ENCODE measurements at places on chromosomes 6 and 20.

DNA sequence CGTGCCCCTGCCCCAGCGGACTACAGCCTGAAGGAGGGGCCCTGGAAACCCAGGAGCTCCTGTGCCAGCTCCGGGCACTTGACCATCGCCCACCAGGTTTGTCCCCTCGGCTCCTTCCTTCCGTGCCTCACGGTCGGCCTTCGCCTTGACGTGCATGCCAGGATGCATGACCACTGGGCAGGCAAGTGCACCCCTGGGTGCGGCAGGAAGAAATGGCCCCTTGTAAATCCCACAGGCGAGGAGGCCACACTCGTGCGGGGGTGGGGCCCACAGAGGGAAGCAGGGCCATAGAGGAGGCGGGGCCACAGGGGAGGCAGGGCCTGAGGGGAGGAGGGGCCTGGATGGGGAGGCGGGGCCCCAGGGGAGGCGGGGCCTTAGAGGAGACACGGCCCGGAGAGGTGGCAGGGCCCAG is 81.7 kb downstream of the YTHDF1 start:
- DNase-seq: no peak

- no peak for DNase-seq
Observed at GRCh38 chr20:31872406-31872805, 2.0 kb downstream of the TTLL9 start.

DNA sequence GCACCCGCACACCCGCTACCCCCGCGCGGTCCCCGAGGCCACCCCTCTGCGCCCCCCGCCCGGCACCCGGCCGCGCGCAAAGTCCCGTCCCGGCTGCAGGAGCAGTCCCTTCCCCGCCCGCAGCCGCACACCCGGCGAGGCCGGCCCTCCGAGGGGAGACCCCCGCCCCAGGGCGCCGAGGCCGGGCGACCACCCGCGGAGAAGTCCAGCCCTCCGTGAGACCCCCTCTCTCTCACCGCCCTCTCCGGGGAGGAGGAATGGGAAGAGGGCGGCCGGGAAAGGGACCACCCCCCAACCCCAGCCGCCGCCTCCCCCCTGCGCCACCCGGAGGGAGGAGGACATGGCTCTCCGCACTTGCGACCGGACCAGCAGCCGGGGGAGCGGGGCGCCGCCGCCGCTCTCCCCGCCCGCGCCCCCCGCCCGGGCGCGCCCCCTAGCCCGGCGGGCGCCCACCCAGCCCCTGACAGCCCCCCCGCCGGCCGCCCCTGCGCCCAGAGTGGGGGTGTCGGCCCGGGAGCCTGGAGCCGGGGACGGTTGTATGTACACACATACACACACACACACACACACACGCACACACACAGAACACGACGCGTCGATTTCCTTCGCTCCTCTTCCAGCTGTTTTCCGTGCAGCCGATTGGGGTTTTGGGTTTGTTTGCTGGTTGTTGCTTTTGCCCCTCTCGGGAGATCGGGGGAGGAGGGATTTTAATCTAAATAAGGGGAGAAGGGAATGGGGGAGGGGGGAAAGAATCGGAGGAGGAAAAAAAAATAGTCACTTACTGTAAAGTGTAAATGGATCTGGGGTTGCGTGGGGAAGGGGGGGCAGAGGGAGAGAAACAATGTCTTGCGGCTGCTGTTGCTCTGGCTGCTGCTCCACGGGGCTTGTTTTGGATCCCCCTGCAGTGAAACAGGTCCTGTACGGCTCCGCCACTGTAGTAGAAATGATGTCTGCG is at the start of gene ATXN1:
ATXN1 (minus strand) TSS at position 945 of the 955 bp plus-strand sequence.
- no peak for DNase-seq

DNA sequence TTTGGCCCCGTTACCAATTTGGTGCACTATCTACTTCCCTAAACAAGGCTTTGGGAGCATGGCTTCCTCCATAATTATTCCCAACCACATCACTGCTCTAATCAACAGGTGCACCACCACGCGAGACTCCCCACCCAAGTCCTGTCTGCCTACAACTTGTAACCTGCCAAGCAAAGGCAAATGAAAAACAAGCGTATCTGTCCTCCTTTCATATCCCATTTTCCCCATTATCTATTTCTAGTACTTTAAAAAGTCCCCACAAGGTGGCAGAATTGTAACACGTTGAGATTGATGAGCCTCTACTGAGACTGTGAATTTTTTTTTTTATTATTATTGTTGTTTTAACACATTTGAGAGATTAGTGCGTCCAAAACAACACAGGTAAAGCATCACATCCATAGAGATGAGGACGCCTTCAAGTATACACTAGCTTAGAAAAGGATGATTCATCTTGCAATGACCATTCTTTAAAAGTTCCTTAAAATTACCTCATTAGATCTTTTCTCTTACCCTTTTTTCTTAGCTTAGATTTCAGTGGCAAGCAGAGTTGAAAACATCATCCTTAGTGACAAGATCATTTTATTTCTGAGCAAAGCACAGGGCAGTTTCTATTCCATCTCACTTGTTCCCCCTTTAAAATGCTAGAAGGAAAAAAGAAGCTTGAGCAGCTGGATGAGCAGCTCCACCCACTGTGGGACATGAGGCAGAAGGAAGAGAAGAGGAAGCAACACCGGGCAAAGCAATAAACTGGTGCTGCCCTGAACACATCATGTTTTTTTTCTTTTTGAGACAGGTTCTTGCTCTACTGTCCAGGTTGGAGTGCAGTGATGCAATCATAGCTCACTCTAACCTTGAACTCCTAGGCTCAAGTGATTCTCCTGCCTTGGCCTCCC is 210.8 kb downstream of the ARHGAP18 start:
- peak; percentile 79 for DNase-seq

- no peak for DNase-seq
Observed at GRCh38 chr6:127289934-127290333, 23.3 kb downstream of the RNF146 start.

- DNase-seq: no peak
Observed at GRCh38 chr6:169189182-169189581, 64.5 kb downstream of the THBS2 start.

GRCh38 chr6:136886091-136886490 is 36.0 kb upstream of the SLC35D3 start:
- DNase-seq: peak; percentile 7

DNA sequence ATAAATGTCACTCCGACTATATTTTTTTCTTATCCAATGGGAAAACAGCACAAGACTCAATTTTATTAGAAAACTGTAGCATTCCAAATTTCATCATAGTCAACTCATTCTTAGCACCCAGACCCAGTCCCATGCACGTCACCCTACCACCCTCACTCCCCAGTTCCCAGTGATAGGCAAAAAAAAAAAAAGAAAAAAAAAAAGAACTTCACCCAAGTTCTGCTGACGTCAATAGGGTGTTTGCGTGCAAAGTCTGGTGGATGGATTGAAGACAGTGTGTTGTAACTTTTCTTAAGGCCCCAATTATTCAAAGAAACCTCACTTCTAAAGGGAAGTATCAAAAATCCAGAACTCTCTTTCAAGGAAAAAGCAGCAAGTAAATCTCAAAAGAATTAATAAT is 213.9 kb upstream of the PRDM1 start:
- no peak for DNase-seq

- no peak for DNase-seq
Observed at GRCh38 chr6:52183131-52183713, 3.0 kb upstream of the IL17A start.

GRCh38 chr20:51661609-51662178 is 106.5 kb downstream of the ATP9A start:
- DNase-seq: peak; percentile 88

GRCh38 chr20:45949542-45950329 is 15.3 kb downstream of the PCIF1 start:
- DNase-seq: no peak

- peak; percentile 33 for DNase-seq
Observed at GRCh38 chr6:2103765-2104523, 141.5 kb downstream of the GMDS start.

GRCh38 chr6:97077380-97077779 is 152.9 kb downstream of the KLHL32 start:
- no peak for DNase-seq

DNA sequence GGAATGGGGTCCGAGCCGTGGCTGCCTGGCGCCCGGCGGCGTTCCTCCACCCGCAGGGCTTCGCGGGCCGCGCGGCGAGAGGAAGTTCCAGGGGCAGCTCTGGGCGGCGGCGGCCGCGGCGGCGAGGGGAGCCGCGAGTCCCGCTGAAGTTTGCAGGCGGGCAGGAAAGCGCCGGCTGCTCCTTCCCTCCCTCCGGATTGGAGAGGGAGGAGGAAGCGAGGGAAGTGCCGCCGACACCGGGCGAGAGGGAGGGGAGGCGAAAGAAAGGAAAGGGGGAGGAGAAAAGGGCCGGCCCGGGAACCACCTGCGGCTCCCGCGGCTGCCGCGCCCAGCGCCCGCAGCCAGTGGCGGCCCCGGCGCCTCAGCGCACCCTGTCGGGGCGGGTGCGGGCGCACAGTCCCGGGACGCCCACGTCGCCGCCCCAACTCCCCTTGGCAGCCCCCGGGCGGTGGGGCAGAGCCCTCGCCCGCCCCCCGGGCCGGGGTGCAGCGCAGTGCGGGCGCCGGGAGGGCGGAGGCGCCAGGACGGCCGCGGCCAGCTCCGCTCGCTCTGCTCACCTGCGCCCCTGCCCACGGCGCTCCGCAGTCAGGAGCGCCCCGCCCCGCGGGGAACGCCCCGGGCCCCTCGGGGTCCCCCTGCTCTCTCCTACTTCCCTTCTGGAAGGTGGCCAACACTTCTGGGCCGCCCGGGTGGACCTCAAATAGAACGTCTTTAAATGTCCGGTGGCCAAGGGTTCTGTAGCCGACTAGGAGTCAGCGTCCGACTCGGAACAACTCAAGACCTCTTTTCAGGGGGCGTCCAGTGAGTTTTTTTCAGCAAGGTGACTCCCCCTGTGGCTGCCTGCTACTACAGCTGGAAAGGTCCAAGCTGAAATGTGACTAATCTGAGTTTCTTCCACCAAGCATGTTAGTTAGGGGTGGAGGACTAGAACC is 80.3 kb upstream of the CCDC28A start:
- DNase-seq: peak; percentile 21

DNA sequence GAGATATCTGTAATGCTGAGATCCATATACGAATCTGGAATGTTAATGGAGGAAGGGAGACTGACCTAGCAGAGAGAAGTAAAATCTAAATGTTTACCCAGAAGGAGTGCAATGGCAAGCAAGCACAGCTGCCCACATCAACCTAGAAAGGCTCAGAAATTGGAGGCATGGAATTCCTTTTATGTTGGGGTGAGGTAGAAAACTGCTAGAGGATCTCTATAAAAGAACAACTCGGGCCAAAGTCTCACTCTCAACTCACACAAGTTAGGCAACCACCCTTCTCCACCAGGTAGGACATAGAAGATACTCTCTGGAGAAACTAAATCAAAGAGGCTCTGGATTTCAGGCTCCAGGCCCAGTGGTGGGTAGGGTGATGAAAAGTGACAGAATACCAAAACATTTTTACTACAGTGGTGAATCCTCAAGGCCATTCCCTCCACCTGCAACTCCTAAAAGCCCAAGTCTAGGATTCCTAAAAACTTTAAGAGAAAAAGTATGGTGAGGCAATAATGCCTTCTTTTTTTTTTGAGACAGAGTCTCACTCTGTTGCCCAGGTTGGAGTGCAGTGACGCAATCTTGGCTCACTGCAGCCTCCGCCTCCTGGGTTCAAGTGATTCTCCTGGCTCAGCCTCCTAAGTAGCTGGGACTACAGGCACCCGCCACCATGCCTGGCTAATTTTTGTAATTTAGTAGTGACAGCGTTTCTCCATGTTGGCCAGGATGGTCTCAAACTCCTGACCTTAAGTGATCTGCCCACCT is 9.5 kb upstream of the ADGRG6 start:
- DNase-seq: no peak

DNA sequence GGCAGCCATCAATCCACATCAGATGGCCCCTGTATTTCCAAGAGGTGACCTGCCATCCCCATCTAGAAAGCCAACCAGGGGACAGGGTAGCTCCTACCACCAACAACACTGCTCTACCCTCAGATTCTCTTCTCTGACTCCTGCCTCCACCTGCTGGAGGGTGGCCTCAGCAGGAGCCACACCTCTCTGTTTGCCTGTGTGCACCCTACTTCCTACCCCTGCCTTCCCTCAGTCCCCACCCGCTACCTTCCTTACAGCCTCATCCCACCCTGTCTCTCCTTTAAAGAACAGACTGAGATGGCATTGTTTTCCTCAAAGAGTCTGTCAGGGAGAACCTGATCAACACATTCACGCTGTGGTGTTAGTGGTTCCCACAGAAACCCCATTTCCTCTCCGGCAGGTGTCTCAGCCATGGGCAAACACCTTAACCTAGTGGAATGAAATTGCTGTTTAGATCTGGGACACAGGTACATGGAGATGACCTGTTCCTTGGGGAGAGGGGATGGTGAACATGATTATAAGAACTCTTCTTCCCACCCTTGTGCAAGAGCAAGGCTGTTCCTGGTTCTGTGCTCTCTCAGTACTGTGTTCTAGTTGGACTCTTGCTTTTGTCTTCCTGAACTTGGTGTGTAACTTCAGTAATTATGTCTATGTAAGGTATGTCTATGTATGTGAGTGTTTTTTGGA is 1.8 kb downstream of the ENTPD6 start:
- DNase-seq: no peak

- DNase-seq: no peak
Observed at GRCh38 chr6:100595456-100595855, 130.7 kb upstream of the SIM1 start.

DNA sequence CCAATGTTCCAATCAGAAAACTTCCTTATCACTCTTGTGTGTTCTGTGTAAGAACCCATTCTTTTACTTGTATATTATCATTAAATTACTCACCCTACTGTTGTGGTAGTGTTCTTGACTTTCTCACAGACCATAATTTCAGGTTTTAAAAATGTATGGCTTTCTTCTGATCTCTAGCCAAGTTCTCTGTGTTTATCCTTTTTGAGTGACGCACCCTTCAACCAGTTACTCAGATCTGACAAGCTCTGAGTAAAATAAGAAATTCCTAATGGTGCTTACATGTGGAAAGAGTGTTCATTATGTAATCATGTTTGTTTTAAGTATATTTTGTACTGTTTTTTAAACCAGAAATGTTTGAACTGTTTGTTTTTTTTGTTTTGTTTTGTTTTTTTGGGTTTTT is 11.0 kb downstream of the TBPL1 start:
- DNase-seq: peak; percentile 33

All from activated CD4-positive, alpha-beta T cell treated with anti-CD3 and anti-CD28 coated beads, Interleukin-2, Interleukin-4, amounts not matched to agents 100 ng/mL and 50 ng/mL, durations not matched to agents 16 hours and 8 hours (primary cell).